GM03348 (cell line): ENCODE measurements at places on chromosomes 6 and 20.

- no peak for DNase-seq
These were observed 647 bp upstream of the POU5F1 start for GRCh38 chr6:31170987-31171671.

DNA sequence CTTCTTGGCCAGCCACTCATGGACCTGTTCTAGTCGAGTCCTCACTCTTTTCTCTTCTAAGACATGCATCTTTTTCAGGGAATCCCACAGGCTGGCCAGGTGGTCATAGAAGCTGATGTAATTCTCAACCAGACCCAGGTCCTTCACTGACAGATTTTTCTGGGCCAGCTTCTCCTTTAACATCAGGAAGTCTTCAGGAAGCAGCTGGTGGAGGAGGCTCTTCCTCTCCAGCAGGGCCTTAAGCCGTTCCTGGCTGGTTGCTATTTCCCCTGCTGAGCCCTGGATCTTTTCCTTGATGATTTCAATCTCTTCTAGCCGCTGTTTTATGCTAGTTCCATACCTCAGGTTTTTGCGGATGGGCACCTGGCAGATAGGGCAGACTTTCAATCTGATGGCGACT, 28.6 kb downstream of the DDX27 start:
- DNase-seq = no peak

- DNase-seq = peak; percentile 61
These were observed 862 bp upstream of the SOBP start for GRCh38 chr6:107488875-107489635.

GRCh38 chr6:158154816-158155215, 13.2 kb downstream of the SERAC1 start:
- DNase-seq = no peak

- no peak for DNase-seq
These were observed 1320.1 kb upstream of the GJE1 start for GRCh38 chr6:140812636-140813035.

DNA sequence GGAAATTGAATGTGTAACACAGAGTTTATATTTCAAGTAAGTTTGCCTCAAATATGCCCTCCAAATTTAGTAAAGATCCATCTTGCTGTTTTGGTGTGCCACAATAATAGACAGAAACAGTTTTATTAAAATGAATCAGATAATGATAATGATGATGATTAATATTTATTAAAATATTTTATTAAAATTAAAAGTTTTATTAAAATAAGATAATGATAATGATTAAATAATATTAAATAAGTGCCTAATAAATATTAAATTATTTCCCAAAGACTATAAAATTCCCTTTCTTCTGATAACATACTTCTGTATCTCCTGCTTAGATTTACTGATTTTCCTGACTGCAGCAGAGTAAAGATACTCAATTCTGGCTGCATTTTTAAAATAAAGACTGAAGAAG, 134.5 kb downstream of the PRDM13 start:
- no peak for DNase-seq

GRCh38 chr20:51019656-51020592, 3.0 kb downstream of the KCNG1 start:
- no peak for DNase-seq

GRCh38 chr20:35191419-35192117, 19.7 kb downstream of the PROCR start:
- DNase-seq = no peak

- no peak for DNase-seq
These were observed 18.7 kb downstream of the DEK start for GRCh38 chr6:18245642-18246041.

DNA sequence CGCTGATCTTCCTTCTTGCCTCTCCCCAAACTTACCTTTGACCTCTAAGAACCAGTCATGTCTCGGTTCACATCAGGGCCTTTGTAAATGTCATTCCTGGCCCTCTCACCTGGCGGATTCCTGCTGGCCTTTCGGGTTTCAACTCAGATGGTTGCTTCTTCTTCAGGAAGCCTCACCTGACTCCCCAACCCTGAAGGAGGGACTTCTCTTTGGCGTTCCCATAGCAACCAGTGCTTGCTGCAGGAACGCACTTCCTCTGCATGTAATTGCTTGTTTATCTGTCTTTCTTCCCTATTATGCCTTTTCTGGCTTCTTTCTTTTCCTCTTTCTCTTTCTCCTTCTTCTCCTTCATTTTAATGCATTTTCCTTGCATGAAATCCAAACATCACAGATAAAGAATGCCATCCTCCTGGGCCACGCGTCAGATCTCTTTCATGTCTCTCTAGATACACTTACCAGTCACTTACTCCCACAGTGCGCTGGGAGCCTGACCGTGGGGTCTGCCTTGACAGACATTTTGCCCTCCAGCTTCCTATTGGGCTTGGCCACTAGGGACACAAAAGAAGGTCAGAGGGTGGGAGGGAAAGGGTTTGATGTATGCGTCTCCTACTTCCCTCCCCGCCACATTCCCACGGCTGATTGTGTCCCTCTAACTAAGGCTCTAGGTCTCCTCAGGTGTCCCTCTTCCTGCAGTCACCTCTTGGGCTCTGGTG, 295.7 kb upstream of the TSHZ2 start:
- DNase-seq = no peak

- no peak for DNase-seq
These were observed 900.9 kb downstream of the QKI start for GRCh38 chr6:164315376-164315775.

DNA sequence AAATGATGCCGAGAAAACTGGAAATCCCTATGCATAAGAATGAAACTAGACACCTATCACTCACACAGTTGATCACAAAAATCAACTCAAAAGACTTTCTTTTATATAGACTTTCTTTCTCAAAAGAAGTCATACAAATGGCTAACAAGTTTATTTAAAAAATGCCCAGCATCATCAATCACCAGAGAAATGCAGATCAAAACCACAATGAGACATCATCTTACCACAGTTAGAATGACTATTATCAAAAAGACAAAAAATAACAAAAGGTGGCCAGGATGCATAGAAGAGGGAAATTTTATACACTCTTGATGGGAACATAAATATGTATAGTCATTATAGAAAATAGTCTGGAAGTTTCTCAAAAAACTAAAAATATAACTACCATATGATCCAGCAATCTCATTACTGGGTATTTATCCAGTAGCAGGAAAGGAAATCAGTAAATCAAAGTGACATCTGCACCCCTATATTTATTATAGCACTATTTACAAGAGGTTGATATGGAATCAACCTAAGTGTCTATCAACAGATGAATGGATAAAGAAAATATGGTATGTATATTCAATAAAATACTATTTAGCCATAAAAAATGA, 3.4 kb upstream of the RNF217 start:
- no peak for DNase-seq

- peak; percentile 94 for DNase-seq
These were observed at the start of gene SDC4 for GRCh38 chr20:45347936-45348778. SDC4 (minus strand) TSS chr20:45348424; CDS start chr20:45348384, 40 bp downstream.
